G401 (cell line): ENCODE measurements at places on chromosomes 5 and 9. TPM values are rescaled to one million over a fixed set of nuclear protein-coding genes. Genes with fewer than 3 reads are reported as not detected.
A peak's percentile ranks its signal among the peaks of the same experiment; 100 is the strongest.

GRCh38 chr5:127872494-127872893 lies 169.3 kb downstream of the CCDC192 start:
- DNase-seq = no peak

DNA sequence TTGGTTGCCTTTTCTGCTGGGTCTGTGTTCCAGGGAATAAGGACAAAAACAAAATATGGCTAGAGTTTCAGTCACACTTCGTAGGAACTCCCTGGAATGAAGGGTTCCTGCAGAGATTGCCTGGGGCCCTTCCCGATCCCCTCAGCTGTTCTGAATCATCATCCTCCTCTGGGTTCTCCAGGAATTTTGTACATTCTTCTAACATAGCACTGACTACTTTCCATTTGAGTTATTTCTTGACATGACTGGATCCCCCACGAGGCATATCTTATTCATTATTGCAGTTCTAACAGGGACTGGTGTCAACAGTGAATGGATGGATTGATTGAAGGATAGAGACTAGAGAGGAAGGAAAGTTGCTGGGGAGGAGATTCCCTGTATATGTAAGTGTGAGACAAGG lies 49.2 kb upstream of the TNC start:
- DNase-seq = no peak

SPATA6L gene
- total RNA-seq = 0.34 and 0.80 TPM in 2 replicates

DNA sequence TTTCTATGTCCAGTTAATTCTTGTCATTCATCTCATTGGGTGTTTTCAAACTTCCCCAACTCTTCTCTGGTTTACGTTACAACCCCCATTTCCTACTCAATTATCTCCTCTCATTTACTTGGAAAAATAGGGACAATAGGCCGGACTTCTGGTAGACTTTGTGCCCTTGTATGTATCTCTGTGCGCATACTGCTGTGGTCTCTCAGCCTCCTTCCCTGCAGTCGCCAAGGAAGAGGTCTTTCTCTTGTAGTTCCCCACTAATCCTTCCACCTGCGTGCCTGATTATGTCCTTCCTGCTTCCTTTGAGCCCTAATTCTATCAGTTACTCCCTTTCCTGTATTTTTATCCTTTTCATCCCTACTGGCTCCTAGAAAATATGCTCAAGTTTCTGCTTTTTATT lies 176.3 kb downstream of the GDNF start:
- DNase-seq = no peak

C7 gene
- total RNA-seq = not detected in 2 replicates

- no peak for DNase-seq
Observed at GRCh38 chr9:116499986-116500871, 186.9 kb upstream of the TRIM32 start.

DNA sequence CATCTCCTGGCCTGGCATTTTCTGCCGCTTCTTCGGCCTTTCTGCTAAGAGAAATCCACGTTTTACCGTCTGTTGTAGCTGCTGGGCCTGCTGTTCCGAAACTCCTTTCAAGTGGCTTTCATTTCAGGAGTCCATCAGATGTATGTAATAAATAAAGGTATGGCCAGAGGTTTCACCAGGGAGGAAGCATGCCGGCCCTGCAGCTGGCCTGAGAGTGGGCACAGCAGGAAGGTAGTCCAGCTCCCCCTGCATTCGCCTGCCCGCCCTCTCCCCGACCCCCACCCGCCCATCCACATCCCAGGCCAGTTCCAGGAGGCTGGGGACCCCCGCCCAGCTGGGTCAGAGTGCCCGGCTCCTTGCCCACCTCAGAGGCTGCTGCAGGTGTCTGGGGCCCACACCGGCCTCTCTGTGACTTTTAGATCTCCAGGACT lies 46.4 kb upstream of the EXOC3 start:
- DNase-seq = no peak

GRCh38 chr9:121809356-121810050 lies 158.1 kb downstream of the DAB2IP start:
- DNase-seq = no peak

DNA sequence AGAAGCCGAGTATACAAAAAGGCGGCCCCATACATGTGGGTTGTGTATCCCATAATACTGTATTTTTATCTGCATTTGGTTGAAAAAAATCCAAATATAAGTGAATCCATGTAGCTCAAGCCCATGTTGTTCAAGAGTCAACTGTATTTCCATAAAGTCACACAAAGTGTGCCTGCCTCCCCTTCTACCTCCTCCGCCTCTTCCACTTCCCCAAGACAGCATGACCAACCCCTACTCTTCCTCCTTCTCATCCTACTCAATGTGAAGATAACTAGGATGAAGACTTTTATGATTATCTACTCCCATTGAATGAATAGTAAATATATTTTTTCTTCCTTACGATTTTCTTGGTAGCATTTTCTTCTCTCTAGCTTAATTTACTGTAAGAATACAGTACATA lies 92.7 kb downstream of the RFX3 start:
- DNase-seq = no peak

DOLPP1 gene
- total RNA-seq = 24.4 and 29.1 TPM in 2 replicates

GRCh38 chr9:133108794-133109641 lies 12.0 kb downstream of the RALGDS start:
- DNase-seq = no peak

DNA sequence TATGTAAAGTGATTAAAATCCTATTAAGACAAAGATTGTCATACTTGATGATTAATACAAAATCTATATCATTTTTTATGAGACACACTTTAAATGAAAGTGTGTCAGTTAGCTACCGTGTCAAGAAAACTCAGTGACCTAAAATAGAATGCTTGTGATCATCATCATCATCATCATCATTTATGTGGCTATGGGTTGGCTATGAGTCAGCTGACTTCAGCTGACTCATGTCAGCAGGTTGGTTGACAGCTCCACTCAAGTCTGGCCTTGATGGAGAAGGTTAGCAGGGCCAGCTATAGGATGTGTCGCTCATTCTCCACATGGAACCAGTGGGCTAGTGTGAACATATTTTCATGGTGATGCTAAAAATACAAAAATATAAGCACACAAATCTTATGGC lies 43.8 kb upstream of the ZNF300 start:
- DNase-seq = no peak

DNA sequence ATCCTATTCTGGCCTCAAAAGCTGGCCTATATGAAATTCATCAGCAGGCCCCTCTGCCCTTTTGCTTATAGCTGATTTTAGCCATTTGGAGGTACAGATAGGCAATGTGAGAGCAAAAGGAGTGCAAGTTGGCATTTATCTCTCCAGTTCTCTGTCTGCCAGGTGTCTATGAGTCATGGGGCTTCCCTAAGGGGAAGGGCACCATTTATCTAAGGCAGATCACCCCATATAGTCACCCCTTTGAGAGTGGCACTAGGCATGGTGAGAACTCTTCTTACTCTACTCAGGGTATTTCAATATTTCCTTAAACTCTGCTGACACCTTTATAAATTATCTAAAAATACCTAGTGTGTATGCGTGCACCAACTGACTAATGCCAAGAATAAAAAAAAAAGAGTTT lies 314.7 kb upstream of the CDH6 start:
- no peak for DNase-seq

C5orf24 gene
- 16.0 and 22.7 TPM in 2 replicates for total RNA-seq

- no peak for DNase-seq
Observed at GRCh38 chr9:132383462-132383883, 23.2 kb downstream of the TTF1 start.

DNA sequence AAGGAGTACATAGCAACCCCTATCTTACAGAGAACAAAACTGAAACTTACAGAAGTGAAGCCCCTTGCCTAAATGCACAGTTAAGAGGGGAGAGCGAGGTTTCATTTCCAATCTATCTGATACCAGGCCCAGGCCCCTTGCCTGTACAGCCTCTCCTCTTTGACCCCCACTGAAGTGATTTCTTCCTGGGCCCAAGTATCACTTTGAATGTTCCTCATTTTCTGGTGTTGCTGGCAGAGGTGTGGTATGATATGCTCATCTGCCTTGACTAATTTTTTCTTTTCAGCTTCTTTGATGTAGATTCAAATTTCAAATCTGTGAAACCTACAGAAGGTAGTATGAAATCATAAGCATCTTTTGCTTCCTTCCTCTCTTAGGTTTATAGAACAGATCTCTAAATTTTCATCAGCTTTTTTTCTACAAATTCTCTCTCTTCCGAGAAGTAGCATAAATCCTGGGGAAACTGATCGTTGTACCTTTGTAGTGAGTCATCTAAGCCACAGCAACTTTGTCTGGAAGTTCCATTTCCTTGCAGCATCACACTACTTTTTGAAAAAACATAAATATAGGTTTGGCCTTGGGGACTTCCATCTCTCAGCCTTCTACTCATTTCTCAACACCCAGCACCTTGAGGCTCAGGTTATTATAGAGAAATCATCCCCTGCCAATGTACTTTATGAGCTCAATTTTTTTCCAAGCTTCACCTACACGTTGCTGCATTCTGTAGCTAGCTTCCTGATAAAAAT lies 402.4 kb upstream of the PTGER4 start:
- DNase-seq = no peak

- no peak for DNase-seq
Observed at GRCh38 chr9:109893241-109893640, 113.2 kb downstream of the PALM2AKAP2 start.

SPEF2 gene
- total RNA-seq = 1.1 and 4.9 TPM in 2 replicates

GRCh38 chr5:25345240-25345771 lies 700.5 kb upstream of the CDH10 start:
- peak; percentile 6 for DNase-seq
